ENCODE measurements at places on chromosomes 2 and 18.

DNA sequence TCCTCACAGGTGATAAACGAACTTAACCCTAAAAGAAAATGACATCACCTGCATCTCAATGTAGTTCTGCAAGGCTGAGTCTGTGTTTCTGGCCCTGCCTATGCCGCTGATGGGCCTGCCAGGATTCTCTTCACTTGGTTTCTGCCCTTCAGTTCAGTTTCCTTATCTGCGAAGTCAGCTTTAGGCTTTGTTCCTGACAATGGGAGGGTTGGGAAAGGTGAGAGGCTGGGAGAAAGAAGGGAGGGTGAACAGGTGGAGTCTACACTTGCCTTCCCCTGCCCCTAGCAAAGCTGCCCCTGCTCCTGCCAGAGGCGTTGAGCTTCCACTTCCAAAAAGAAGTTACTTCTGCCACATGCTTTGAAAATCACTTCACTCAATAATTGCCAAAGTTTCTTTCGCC, 124.0 kb upstream of the APCDD1 start:
- no peak for DNase-seq

DNA sequence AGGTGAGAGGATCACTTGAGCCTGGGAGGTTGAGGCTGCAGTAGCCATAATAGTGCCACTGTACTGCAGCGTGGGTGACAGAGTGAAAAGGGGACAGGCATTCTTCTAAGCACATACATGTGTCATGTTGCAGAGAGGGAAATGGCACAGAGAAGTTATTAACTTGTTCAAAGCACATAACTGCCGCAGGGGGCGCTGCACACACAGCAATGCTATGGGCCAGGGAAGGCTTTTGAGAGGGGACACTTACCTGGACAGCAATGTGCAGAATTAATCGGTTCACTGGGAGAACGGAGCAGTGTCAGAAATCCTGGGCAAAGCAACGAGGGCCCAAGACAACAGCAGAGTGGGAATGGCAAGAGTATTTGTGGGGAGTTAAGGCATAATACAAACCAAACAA, 2.4 kb downstream of the SCYGR8 start:
- DNase-seq = no peak

DNA sequence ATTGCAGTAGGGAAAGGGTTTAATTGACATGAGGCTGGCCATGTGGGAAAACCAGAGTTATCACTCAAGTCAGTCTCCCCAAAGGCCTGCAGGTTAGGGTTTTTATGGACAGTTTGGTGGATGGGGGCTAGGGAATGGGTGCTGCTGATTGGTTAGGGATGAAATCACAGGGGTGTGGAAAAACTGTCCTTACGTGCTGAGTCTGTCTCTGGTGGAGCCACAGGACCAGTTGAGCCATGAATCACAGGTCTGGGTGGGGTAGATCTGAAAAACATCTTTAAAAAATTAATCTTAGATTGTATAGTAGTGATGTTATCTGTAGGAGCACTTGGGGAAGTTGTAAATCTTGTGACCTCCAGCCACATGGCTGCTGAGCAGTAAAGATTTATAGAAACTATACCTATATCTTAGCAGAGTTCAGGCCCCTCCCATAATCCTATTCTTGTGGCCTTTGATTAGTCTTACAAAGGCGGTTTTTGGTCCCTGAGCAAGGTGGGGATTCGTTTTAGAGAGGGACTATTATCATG, 139.6 kb downstream of the COMMD1 start:
- no peak for DNase-seq

- DNase-seq = peak; percentile 79
Measured at GRCh38 chr2:108607706-108608301, 73.5 kb downstream of the LIMS1 start.

DNA sequence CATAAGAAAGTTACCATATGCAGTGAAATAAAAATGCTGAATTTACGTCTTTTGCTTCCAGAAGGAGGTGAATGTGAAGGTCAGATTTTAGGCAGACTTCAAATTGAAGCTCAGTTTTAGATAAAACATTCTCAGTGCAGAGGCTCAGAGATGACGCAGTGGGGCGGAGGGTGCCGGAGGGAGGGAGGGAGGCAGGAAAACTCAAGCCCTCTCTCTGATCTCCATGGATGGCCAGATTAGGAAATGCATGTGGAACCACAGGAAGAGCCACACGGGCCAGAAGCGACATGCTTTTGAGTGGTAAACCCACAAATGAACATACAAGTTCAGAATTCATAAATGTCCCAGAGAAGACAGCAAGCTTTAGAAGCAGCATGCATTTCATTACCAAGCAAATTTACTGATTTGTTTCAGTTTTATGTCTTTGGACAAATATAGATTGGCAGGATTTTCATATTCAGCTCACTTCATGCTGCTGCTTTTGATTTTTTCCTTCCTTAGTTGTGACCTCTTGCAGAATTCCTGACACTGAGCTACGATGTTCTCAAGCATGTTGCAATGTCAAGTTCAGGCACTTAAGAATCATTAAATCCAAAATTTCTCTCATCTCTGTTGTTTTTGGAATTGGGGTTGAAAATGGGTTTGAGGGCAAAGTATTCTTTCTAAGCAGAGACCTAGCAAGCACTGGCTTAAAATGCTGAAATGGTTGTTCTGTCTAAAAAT, 29.7 kb upstream of the APCDD1 start:
- no peak for DNase-seq

- peak; percentile 80 for DNase-seq
Measured at GRCh38 chr2:27809761-27810241, 38.3 kb downstream of the MRPL33 start.

DNA sequence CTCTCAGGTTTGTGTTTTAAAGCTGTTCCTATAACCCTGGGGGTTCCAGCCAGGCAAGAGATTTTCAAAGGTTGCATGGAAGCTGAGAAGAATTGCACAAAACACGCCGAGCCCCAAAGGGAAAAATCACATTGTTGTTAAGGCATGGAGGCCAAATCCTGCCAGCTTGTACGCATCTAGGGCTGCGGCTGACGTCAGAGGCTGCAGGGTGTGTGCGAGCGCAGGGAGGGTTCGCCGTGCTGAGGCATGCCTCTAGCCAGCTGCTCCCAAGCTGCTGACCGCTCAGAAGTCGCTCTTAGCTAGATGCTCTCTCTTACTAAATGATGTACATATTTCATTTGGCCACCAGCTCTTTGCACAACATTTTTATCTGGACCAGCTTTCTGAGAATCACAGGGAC, 191.8 kb downstream of the LPIN1 start:
- DNase-seq = no peak

DNA sequence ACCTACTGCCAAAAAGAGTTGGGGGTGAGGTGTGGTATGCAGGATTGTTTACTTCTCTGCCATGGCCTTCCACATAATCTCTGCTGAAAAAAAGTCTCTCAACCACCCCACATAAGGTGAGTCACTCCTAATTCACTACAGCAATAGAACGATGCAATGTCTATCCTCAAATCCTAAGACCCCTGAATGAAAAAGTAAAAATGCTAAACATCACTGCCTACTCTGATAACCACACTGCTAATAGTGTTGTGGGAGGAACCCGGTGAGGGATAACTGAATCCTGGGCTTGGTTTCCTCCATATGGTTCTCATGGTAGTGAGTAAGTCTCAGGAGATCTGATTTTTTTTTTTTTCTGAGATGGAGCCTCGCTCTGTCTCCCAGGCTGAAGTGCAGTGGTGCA, 252.5 kb downstream of the PIEZO2 start:
- DNase-seq = no peak

- DNase-seq = no peak
Measured at GRCh38 chr2:112640800-112641675, 4.7 kb upstream of the SLC20A1 start.

DNA sequence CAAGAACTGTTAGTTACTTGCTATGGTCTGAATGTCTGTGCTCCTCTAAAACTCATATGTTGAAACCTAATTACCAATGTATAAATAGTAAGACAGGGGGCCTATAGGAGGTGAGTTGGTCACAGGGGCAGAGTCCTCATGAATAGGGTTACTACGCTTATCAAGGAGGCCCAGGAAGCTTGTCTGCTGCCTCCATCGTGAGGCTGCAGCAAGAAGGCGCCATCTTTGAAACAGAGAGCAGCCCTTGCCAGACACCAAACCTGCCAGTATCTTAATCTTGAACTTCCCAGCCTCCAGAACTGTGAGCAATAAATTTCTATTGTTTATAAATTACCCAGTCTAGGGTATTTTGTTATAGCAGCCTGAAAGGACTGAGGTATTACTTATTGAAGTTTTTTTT, 79.1 kb downstream of the TGIF1 start:
- DNase-seq = no peak

- DNase-seq = peak; percentile 46
Measured at GRCh38 chr2:18435426-18436037, 124.9 kb downstream of the RDH14 start.

GRCh38 chr18:8469544-8470130, 139.6 kb upstream of the RAB12 start:
- no peak for DNase-seq

- no peak for DNase-seq
Measured at GRCh38 chr2:200348897-200349563, 42.5 kb downstream of the SPATS2L start.

DNA sequence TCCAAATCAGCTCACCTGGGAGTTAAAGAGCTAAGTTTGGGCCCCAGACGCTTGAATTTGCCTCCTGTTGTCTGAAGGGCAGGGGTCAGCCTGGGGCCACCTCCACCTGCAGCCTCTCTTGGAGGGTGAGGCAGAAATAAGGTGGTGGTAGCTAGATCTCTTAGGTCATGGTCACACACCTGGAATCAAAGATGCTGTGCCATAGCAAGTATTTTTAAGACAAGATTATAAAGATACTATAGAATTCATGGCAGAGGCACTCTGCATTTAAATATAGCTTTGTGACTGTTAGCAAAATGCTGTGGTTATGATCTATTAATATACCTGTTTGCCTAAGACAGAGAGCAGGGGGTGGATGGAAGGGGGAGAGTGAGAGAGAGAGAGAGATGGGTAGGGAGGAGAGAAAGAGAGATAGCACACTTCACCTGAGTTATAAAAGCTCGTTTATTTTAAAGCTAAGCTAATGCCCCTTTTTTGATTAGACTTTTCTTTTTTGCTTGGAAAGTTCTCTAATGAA, 242.7 kb downstream of the TMEM182 start:
- DNase-seq = no peak

DNA sequence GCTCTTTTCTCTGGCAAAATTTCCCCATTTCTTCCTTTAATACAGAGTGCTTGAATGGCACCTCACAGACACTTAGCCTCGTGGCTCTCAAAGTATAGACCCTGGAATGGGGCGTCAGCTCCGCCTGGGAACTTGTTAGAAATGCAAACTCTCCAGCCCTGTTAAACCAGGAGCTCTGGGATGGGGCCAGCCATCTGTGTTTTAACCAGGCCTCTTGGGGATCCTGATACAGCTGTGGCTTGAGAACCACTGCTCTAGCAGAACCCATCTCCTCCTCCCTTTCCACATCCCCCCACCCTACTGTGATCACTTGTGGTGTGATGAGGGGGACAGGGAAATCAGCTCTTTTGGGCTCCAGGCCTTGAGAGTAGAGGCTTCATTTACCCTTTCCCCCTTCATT, 15.9 kb downstream of the LTBP1 start:
- no peak for DNase-seq

DNA sequence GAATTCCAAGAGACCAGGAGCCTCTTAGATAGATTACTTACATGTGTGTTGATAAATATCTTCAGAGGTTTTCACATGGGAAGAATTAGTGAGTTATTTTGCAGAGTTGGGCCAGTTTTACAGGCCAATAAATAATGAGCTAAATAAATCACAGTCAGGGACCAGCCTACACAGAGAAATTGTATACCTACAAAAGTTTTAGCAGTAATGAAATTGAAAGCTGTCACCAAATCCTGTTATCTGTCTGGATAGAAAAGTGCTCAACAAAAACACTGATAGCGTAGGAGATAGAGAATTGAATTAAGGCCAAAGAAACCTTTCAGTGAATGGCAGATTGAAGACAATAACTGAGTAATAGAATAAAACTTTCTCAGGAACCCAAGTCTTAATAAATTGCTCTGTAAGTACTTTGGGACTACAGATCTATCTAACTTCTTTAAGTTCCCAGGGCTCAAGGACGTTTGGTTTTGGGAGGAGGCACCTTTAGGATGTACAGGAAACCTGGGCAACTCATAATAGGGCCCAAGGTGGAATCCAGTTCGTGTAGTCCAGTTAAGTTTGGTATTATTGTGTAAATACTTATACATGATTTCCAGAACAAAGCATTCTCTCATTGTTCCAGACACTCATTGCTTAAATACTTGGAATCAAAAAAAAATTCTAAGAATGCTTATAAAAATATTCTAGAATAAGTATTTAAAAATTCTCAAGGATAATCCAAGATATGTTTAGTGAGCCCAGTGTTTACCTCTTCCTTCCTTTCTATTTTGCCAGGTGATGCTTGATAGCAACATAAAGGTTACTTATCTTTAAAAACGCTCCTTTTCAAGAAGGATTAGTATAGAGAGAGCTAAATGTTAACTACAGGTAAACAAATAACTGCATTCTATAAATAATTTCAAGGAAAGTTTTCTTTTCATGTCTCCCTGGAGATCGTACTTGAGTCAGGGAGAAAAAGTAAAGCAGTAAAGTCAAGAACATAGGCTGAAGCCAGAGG, 134.5 kb downstream of the NCKAP5 start:
- DNase-seq = no peak

GRCh38 chr2:135647836-135648579, 93.6 kb upstream of the UBXN4 start:
- DNase-seq = no peak

- DNase-seq = no peak
Measured at GRCh38 chr2:138115666-138116065, 151.4 kb downstream of the HNMT start.

- DNase-seq = no peak
Measured at GRCh38 chr2:106339609-106340008, 128.6 kb downstream of the RGPD3 start.

DNA sequence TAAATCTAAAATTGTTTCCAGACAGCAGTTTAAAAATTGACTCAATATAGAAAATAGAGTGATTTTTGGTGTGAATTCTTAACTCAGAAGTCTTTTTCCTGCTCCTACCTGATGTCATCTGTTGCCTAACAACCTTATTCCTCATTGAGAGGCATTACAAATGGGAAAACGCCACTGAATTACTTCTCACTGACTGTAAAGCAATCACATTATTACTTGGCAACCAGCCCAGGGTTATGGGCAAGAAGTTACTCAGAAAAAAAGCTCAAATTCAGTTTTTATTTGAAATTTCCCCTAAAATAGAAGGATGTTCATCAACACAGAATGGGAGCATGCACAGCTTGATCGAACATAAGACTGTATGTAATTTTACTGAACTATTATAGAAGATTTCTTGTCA, 201.8 kb upstream of the GULP1 start:
- no peak for DNase-seq
